Cortex of kidney (tissue), 1 donor: ENCODE measurements at places on chromosomes 1 and 21.

DNA sequence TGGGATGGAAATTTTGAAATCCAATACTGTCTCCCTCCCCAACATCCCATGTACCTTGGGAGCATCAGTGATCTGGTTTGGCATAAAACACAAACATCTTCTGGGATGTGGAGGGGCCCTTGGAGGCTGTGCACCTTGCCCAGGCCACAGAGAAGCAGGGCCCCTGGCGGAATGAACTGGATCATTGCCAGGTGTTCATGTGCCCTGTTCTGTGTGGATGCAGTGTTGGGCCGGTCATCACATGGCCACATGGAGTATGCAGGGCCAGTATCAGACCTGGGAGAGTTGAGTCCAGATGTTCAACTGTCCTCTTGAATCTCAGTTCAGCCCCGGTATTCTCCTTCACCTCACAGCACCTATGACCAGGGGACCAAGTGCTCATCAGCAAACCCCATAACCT lies 26.9 kb downstream of the ARHGEF10L start:
- no peak for DNase-seq

DNA sequence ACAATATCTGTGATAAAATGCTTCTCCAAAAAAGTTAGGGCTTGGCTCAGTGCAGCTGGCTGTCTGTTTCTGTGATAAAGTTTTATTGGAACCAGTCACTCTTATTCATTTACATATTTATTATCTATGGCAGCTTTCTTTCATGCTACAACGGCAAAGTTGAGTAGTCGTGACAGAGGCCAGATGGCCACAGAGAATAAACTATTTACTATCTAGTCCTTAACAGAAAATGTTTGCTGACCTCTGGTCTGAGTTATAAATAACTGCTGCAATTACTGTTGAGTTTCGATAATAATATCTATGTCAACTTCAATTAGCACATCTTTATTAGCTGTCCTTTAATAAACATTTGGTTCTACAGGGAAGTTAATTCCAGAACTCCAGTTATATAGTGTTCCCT lies 180.2 kb upstream of the RUNX1 start:
- DNase-seq = no peak

DNA sequence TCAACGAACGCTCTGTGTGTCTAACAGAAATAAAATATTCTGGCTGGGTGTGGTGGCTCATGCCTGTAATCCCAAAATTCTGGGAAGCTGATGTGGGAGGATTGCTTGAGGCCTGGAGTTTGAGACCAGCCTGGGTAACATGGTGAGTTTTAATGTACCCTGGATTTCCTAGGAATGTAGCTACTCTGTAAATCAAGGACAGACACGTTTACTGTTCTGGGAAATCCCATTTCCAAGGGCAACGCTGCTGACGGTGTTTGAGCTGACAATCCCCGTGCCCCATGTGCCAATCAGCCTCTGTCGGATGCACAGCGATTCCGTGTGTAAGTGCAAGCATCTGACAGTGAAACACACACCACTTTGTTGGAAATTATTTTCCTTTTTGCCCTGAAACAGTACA lies 8.0 kb downstream of the CORT start:
- DNase-seq = no peak

DNA sequence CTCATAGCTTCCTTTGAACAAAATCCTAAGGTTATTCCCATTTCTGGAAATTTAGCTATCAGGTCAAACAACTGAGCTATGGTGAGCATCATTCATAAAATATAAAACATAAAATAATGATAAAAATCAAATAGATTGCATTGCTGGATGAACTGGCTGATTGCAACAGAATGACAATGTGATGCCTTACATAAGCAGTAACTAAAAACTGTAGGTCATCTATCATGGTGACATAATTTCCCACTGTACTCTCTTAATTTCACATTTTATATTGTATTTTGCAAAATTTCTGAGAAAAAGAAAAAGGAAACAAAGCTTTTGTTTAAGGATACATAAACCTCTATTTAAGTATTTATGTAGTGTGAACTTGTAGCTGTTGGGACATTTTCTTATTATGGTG lies 4.6 kb downstream of the PTGER3 start:
- DNase-seq = no peak

DNA sequence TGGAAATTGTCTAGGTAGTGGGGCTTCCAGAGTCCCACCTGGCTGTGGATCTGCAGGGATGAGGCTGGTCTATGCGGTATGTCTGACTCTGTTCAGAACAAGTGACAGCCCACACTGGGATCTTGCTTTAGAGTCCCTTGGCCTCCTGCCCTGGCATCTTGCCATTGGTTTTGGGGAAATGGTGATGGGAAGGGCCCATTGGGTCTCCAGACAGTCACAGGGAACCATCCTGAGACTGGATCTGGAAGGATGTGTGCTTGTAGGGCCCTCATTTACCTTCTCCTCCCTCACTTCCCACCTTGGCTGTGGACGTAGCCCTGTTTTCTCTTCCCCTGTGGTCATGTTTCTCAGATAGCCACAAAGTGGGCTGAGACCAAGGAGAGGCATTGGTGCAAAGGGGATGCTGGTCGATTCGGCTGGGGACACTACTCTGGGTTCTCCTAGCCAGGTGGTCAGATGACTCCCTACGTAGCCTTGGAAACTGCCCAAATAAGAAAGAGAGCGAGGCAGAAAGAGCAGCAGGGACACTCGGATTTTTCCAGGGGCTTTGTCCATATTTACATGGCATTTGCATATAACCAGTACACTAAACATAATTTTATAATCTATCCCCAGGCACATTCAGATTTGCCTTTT lies 15.1 kb downstream of the SOX13 start:
- DNase-seq = no peak

GRCh38 chr21:43854773-43855633 lies 10.0 kb upstream of the AGPAT3 start:
- no peak for DNase-seq

DNA sequence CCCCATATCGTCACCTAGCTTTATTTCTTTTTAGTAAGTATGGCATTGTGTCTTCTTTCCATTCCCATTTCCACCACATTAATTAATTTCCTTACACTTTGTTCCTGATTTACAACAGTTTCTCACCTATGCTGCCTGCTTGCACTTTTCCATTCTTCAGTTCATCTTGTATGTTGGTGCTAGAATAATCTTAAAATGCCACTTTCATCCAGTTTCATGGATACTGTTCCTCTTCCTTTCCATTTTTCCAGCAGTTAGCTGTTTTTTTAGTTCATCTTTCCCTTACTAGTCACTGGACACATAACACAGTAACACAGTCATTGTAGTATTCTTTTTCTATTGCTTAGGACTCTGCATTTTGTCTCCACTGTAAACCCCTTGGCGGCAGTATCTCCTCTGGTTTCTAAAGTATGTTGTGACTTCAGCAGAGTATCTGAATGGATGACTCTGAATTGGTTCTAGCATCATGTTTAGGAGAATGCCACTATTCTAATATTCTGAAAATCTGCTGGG lies 2.1 kb downstream of the CDC7 start:
- no peak for DNase-seq

- DNase-seq = no peak
Observed at GRCh38 chr1:12511516-12512468, 106.2 kb downstream of the DHRS3 start.

- DNase-seq = no peak
Observed at GRCh38 chr1:72649991-72650390, 367.7 kb upstream of the NEGR1 start.

DNA sequence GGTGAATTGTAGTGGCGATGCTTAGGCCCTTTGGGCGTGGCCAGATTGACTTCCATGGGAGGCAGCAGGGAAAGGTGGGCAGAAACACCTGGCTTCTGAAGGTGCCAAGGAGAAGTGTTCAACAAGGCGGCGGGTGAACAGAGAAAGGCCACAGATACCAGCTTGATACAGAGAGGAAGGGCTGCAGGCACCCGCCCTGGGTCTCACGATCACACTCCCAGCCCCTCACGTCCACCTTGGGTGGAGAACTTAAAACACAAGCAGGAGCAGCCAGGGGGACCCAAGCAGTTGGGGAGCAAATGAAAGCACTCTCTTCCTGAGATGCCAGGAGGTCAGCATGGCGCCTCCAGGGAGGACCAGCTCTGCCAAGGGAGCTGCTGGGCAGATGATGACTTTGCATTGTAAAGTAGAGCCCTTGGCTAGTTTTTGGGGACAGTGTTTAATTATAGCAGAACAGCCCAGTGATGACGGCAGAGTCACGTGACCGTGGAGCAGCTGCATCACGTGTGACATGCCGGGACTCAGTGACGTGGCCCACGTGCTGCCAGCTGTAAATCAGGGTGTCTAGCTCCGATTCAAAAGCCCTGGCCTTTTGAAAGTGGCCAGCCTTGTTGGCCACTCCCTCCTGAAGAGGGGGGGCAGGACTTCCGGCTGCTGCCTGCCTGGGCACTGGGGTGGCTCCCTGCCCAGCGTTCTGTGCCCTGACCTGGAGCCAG lies 19.0 kb downstream of the SLC37A1 start:
- DNase-seq = no peak

DNA sequence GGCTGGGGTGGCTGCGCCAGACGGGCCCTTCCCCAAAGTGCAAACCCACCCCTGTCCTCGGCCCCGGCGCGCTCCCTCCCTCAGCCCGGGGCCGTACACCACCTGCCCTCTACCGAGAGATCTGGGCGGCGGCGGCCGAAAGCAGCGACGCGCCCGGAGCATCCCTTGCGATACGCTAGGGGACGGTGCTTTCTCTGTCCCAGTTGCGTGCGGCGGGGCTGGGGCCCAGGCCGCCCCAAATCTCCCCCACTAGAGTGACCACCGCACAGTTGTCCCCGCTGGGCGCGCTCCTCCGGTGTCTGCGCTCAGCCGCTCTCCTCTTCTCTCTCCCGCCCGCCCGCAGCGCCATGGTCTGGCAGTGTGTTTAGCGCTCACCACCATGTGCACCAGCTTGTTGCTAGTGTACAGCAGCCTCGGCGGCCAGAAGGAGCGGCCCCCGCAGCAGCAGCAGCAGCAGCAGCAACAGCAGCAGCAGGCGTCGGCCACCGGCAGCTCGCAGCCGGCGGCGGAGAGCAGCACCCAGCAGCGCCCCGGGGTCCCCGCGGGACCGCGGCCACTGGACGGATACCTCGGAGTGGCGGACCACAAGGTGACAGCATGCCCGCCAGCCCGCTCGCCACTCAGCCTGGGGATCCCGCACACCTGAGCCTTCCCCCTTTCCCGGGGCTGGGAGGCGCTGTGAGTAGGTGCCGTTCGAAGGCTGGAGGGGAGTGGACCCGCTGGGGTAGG lies 1.0 kb downstream of the ST6GALNAC5 start:
- DNase-seq = no peak

DNA sequence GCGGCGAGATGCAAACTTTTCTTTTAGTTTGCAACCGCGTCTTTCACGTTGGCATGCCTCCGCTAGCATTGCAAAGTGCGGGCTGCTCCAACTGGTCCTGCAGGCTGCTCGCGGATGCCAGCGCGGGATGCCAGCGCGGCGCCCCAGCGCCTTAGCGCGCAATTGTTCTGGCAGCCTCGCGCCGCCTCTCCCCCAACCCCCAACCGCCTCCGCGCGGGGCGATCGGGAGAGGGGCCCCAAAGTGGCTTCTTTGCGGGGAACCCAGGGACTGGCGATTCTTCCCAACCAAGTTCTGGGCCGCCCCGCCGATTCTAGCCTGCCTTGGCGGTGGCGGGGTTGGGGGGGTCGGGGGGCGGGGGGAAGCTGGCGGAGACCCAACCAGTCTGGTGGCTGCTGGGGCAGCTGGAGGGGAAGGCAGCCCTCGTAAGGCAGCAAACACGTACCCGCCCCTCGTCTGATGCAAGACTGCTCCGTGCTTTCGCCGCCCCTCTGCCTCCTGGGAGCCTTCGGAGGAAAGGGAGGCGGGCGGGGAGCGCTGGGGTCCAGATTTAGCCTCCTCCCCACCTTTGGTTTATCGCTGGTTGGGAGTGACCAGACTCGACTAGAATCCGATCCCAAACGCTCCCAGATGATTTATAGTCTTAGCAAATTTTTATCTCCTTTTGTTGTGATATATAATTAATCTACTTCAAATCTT lies 756 bp downstream of the PHGDH start:
- DNase-seq = no peak

- DNase-seq = no peak
Observed at GRCh38 chr1:58908561-58909560, 125.0 kb upstream of the JUN start.

- DNase-seq = no peak
Observed at GRCh38 chr1:56811331-56811730, 7.9 kb downstream of the FYB2 start.

DNA sequence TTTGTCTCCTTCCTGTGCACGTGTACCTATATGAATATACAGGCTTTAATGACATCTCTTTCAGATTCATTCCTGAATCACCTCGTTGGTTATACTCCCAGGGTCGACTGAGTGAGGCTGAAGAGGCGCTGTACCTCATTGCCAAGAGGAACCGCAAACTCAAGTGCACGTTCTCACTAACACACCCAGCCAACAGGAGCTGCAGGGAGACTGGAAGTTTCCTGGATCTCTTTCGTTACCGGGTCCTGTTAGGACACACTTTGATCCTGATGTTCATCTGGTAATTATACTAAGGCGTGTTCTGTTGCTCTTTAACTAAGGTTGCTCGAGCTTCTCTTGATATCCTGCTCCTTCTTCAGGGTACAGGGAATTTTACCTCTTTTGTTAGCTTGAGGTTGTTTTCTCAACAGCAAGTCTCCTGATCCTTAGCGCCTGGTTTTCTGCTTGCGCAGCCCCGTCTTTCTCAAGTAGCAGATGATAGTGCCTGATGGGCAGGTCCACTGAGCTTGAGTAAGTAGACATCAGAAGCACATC lies 55.1 kb downstream of the SLC22A15 start:
- DNase-seq = no peak

GRCh38 chr1:98467122-98467521 lies 194.4 kb upstream of the SNX7 start:
- no peak for DNase-seq

- no peak for DNase-seq
Observed at GRCh38 chr1:189868021-189868420, 609.6 kb downstream of the BRINP3 start.

DNA sequence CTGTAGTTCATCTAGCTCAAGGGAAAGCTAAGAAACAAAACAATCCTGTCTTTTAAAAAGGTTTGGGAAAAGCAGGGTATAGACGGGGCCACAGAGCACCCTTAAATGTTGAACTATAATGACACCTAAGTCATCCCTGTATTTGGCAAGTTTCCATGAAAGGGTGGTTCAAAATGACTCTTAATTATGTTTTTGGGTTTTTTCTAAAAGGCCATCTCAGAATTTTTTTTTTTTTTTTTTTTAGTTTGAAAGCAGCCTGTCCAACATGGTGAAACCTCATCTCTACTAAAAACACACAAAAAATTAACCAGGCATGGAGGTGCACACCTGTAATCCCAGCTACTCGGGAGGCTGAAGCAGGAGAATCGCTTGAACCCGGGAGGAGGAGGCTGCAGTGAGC lies 22.2 kb downstream of the TOMM20 start:
- no peak for DNase-seq

DNA sequence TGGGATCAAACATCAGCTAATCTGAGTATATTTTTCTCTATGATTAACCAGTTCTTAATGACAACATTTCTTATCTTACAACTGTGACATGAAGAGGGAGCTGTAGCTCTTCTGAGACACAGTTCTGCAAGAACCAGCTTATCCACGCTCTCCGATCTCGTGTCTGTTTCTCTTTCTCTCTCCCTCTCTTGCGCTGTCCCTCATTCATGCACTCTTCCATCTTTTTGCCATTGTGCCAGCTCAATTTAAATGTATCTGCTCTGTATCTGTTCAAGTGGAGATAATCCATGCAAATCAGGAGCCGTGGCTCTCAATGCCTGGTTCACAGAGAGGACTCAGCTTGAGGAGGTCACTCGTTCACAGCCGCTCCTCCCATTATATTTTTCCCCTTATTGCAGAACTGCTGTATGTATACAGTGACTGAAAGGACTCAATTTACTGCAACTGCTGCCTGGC lies 494.7 kb upstream of the ADGRL2 start:
- no peak for DNase-seq

- no peak for DNase-seq
Observed at GRCh38 chr1:10793129-10793651, 3.3 kb downstream of the CASZ1 start.

- no peak for DNase-seq
Observed at GRCh38 chr1:180945551-180945950, 32.9 kb downstream of the KIAA1614 start.
